Right lung (tissue), 10 donors: ENCODE measurements at places on chromosomes 11 and 22.

- no peak for DNase-seq
Measured at GRCh38 chr22:43996170-43996980, 27.7 kb upstream of the PARVB start.

DNA sequence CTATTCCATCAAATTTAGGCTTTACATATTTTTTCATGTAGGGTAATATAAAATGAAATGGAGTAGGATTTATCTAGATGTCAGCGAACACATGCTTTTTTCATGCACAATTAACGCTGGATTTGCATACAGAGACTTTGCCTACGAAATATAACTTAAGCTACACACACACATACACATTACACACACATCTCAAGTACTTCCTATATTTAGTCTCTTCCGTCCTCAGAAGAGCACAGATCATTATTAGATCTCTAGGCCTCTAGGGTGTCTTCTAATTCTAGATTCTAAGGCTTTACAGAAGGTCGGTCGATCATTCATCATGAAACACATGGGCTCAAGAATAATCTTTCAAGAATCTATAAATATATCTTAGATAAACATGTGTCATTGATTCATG lies 3.8 kb upstream of the MS4A13 start:
- DNase-seq = no peak

DNA sequence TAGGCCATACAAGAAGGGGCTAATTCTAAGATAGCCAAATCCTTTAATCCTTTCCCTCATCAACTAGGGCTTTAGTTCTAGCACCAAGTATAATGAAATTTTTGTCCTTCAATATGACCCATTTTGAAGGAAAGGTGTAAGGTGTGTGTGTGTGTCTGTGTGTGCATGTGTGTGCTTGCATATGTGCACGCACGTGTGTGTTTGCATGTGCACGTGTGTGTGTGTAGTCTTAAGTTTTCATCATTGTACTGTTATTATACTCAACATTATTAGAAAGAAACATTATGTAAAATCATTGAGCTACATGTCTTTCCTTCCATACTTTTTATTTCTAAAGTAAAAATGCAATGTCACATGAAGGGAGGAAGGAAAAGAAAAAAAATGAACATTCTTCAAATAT lies 547.7 kb downstream of the FAM181B start:
- no peak for DNase-seq

DNA sequence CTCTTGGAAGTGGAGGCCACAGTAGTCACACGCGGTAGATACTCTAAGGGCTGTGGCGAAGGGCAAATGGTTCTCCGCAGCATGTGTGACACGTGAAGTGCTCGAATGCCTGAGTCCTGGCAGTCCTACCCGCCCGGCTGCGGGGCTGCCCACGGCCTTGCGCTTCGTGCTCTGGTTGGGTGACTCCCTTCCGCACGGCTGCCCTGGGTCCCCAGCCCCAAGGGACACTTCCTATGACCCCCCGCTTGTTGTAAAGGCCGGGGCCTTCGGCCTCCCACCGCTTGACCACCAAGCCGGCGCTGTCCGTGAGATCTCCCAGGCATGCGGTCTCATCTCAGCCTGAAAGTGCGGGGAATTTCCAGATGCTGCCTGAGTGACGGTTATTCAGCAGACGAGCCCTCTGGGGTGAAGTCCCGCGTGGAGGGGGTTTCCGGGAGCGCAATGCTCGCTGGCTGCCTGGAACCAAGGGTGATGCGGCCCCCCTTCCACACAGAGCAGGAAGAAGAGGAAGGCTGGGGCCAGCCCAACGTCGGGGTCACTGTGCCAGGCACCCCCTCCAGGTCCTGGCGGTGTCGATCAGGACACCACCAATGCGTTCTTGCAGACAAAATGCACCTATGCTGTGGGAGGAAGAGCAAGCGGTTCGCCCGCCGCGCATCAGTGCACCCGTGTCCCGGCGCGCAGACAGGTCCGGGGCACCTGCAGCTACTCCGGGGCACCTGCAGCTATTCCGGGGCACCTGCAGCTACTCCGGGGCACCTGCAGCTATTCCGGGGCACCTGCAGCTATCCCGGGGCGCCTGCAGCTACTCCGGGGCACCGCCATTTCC lies 171.2 kb downstream of the OPCML start:
- no peak for DNase-seq

- DNase-seq = no peak
Measured at GRCh38 chr22:39577366-39577765, 6.8 kb downstream of the CACNA1I start.
